ENCODE measurements at places on chromosomes 5 and 9. TPM values are rescaled to one million over a fixed set of nuclear protein-coding genes. Genes with fewer than 3 reads are reported as not detected.

The CD274 gene
- 0.21 TPM for total RNA-seq

The CDC25C gene
- total RNA-seq = 1.4 TPM

GRCh38 chr5:135213466-135214239 lies 179.6 kb upstream of the PITX1 start:
- peak; percentile 4 for DNase-seq

The OR1Q1 gene
- not detected for total RNA-seq

GRCh38 chr9:122954253-122954691 lies 13.5 kb downstream of the RABGAP1 start:
- no peak for DNase-seq

DNA sequence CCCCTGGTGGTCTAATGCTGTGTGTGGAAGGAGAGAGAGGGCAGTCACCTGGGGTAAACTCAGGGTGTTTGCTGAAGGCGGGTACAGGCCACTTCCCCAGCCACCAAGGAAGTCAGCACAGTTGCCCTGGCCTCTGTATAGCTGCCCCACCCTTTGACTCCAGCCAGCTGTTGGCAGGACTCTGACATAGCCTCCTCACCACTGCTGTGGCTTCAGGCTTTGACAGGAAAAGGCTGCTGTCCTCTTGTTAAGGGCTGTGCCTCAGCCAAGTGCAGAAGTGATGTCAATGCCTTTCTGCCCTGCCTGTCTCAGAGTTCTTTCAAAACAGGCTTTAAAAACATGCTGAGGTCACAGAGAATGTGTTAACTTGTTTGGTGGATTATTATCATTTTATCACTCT lies 487.2 kb upstream of the KLF4 start:
- peak; percentile 78 for DNase-seq

GRCh38 chr5:116750631-116751580 lies 176.3 kb upstream of the SEMA6A start:
- no peak for DNase-seq

- DNase-seq = peak; percentile 75
Measured at GRCh38 chr9:129936222-129936621, 101.0 kb downstream of the USP20 start.

The ECSCR gene
- total RNA-seq = 1.4 TPM

The ARID3C gene
- total RNA-seq = 0.34 TPM

DNA sequence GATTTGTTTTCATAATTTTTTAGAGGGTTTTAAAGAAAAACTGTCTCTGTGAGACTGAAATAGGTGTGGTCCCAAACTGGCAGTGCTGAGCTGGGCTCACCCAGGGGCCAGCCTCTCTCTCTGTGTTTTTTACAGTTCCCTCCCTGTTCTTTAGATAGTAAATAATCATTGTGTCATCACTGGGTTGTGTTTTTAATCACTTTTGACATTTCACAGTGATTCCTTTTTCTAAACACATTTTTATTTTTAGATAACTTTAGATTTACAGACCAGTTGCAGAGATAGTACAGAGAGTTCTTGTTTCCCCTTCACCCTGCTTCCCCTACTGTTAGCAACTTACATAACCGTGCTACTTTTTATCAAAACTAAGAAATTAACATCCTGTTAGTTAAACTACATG lies 44.4 kb downstream of the MAP1B start:
- no peak for DNase-seq

The TPM2 gene
- total RNA-seq = 71.8 TPM

- DNase-seq = no peak
Measured at GRCh38 chr5:10424124-10424731, 17.5 kb upstream of the ROPN1L start.

GRCh38 chr5:116135344-116135743 lies 50.5 kb downstream of the COMMD10 start:
- no peak for DNase-seq

- no peak for DNase-seq
Measured at GRCh38 chr5:137566780-137567179, 67.7 kb upstream of the SPOCK1 start.

GRCh38 chr9:35653611-35654010 lies 2.9 kb upstream of the SIT1 start:
- peak; percentile 17 for DNase-seq

DNA sequence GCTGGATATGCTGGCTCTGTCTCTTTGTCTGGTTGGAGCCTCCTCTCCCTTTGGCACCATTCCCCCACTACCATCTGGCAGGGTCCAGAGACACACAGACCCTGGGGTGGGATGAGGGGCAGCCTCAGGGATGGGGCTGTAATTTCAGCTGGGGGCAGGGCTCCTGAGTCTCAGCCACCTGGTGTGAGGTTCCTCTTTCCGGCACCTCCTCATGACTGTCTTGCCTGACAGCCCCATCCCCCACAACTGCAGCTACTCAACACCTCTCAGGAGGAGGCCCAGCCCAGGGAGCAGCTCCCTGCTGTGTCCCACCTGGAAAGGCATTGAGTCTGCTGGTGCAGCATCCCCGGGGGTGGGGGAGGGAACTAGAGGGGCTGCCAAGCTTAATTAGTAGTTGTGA lies 11.7 kb upstream of the RPS14 start:
- DNase-seq = no peak

GRCh38 chr5:34452170-34452828 lies 203.8 kb upstream of the RAI14 start:
- no peak for DNase-seq
